Activated T-helper 2 cell treated with anti-CD3 and anti-CD28 coated beads, Interferon-gamma antibody, Interleukin-2, Interleukin-4, amounts not matched to agents 10 μg/mL and 5 μg/mL and 100 μg/mL, durations not matched to agents 14 hours and 24 hours and 36 hours (primary cell): ENCODE measurements at places on chromosomes 4 and X. TPM values are rescaled to one million over a fixed set of nuclear protein-coding genes. Genes with fewer than 3 reads are reported as not detected.

Gene TBX22
- not detected in 2 replicates for total RNA-seq

Gene MAGEA8
- total RNA-seq, result not detected in 2 replicates

DNA sequence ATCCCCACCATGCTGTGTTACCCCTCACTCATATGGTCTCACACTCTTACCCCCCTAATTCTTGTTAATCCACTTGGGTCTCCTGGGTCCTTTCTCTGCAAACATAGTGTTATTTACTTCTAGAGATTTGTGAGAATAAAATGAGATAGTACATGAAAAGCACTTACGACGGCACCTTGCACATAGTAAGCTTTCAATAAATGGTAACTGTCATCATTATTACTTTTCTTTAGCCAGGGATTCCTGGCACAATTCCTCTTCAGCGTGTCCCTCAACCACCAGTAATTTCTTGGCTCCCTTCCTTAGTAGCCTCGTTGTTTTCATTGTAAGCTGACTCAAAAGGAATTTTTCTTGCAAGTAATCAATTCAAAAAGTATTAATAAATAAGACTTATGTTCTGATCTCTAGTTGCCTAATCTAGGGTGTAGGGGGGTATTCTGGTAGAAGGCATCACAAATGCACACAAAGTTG is 30.1 kb upstream of the RBMX start:
- no peak for DNase-seq

Gene ERCC6L
- total RNA-seq, result 9.1 and 9.6 TPM in 2 replicates

DNA sequence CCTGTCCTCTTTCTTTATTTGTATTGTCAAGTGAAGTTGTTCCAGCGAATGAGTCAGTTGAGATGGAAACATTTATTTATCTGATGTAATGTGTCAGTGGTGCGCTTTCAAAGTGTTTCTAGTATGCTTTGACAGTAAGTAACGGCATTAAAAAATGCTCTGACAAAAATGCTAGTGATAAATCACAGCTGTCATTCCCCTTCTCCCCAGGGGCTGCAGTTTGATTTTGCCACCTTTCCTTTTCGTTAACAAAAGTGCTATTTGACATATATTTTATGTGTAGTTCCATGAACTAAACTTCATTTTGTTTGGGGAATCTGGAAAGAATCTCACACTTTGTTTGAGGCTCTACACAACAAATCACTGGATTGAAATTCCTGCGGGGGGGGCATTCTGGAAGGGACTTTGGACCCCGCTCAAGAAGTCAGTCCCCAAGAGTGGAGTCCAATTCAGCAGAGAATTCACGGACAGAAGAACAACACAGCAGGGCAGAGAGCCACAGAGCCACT is 7.6 kb upstream of the TBC1D19 start:
- DNase-seq, result no peak

Gene SSX1
- total RNA-seq, result not detected in 2 replicates
